ENCODE measurements at places on chromosomes 3 and 15. TPM values are rescaled to one million over a fixed set of nuclear protein-coding genes. Genes with fewer than 3 reads are reported as not detected.

DNA sequence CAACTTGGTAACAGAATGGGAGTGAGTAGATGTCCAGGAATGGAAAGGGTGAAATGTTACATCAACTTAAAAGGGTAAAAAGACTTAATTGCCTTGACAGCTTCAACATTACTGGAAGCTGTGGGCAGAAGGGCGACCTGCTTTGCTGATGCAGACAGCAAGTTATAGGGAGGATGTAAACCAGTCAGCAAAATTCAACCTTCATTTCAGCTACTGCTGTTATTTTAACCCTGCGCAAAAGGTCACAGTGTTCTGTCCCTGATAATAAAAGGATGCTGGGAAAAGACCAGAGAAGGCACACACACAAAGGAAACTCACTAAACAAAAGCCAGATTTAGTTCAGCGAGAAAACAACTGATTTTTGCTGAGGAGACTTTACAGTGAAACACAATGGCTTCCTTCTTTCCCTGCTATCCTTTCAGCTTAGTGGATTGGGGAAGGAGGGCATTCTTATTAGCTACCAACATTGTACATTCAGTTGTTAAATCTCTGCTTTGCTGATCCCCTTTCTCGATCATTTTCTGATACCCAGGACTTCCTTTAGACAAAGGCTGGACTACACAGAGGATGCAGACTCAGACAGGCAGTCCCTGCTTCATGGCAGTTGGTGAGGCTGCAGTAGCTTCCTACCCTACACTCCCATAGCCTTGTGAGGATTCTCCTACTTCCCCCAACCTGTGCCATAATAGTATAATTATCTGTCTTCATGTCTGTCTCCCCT, 62.0 kb downstream of the P3H2 start:
- no peak for DNase-seq

- no peak for DNase-seq
These were observed 11.5 kb upstream of the SPINK8 start for GRCh38 chr3:48344867-48345507.

HRG gene
- polyA plus RNA-seq, result not detected

DNA sequence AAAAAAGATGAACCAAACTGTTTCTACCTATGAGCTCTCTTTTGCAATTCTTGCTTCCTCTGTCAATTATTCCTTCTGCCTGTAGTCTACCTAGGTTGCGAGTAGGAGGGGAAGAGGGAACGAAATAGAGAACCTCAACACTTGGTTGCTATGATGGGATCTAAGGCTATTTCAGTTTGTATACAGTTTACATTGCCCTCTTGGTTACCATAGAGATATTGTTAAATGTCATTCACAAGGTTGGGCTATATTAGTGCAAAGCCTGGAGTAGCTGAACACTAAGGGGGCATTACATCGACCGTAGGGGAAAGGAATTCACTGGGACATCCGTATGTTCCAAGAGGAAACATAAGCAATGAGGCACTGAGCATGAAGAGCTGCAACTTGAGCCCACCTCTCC, 276.9 kb downstream of the GBE1 start:
- DNase-seq, result no peak

- DNase-seq, result no peak
These were observed 2.6 kb upstream of the CPNE9 start for GRCh38 chr3:9701006-9701405.

DNA sequence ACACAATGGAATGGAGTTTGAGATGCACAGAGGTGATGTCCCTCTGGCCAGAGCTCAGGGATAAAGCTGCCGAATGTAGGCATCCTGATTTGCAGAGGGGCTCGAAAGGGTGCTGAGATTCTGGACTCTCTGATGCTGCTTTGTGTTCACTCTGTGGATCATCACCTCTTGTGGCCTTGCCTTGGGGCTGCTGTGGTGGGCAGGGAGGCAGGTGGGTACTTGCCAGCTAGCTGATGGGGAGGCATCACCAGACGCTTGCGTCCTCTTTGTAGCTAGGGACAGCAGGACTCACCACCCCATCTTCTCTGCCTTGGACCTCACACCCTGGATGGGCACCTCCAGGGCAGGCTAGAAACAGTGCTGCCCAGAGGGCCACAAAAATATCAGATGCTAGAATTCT, 14.6 kb upstream of the RASGRF1 start:
- no peak for DNase-seq

DNA sequence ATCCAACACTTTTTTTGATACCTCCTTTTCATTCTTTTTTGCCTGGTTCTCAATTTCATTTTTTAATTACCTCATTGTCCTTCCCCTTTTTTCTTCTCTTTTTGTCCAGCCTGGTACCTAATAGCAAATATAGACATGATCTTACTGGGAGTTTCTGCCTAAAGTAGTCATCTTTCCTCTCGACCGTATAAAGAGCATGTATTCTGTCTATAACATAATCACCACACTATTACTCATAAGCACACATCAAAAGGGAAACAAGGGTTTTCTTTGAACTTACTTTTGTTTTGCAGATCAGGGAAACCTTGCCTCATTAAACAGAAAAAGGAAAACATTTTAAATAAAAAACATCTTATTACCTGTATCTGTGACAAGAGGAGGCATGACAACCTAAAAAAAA, 33.0 kb downstream of the FAM98B start:
- no peak for DNase-seq

CXCR6 gene
- 0.23 TPM for polyA plus RNA-seq

GRCh38 chr15:101275018-101275417, 2.3 kb downstream of the SELENOS start:
- DNase-seq, result no peak

DNA sequence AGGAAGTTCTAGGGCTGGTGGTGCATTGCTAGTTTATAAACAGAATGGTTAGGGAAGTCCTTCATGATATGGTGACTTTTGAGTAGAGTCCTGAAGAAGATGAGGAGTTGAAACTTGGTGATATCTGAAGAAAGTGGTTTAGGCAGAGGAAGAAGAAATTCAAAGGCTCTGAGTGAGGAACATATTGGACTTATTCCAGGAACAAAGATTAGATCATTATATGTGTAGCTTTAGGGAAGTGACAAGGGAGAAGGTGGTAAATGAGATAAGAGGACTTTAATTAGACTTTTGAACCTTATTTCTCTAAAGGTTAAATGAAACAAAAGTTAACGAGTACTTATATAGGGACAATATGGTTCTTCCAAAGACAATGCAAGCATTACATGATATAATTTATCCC, 286.7 kb downstream of the DOCK3 start:
- DNase-seq, result no peak

CD80 gene
- not detected for polyA plus RNA-seq

- no peak for DNase-seq
These were observed 326.5 kb downstream of the CGGBP1 start for GRCh38 chr3:87732294-87732693.

DPPA2 gene
- polyA plus RNA-seq, result not detected

DNA sequence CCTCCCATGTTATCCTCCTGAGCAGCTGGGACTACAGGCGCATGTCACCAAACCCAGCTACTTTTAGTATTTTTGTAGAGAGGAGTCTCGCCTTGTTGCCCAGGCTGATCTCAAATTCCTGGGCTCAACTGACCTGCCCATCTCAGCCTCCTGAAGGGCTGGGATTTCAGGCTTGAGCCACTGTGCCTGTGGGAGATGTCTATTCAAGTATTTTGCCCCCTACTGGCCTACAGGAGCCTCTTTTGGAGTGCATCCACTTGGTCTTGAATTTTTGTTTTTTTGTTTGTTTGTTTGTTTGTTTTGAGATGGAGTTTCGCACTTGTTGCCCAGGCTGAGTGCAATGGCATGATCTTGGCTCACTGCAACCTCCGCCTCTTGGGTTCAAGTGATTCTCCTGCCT, 3.2 kb upstream of the DHX30 start:
- DNase-seq, result no peak

SEMA4B gene
- 32.5 TPM for polyA plus RNA-seq

PRC1 gene
- 12.7 TPM for polyA plus RNA-seq

DNA sequence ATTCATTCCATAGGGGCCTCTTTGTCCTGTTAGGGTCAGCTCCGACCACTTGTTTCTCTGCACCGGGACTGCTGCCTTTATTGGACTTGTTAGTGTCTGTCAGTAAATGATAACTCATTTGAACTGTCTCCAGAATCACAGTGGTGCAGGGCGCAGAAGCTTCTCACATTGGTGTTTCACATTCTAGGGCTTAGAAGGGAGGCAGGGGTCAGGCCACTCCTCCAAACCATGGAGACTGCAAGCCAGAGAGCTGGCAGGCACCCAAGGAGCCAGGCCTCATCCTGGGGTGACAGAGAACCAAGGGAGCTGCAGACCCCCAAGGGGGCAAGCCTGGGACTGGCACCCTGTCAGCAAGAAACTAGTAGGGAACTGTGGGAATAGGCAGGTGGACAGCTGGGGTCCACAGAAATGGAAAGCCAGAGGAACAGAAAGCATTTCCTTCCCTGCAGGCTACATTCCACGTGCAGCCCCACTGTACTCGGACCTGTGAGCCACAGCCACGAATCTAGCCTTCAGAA, 49.1 kb downstream of the CCNL1 start:
- DNase-seq, result no peak

DNA sequence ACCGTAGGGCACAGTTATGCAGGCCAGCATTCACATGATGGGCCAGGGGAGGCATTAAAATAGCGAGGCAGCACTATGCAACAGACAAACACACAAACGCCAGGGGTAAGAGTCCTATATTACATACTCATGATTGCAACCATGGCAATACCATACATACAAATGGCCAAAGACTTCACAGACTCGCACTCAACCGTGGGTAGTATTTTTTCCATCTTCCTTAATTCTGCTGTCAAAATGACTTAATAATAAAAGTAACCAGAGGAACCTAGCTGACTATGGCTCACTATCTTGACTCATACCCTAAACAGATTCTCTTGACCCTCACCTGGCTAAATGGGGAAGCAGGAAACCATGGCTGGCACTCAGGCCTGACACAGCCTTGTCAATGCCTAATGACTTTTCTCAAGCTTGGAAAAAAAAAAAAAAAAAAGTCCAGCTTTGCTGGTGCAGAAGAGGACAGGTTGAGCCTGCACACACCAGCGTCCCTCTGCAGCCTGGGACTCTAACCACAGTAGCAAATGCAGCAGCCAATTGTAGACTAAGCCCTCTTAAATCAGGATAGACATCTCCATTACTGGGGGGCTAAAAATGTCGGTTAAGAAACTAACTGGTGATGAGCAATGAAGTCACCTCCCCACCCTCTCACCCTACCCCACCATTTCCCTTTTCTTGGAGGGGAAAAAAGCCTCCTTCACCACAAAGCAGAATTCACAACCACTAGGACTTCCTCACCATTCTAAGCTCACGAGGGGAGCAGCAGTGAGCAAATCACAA, 23.1 kb downstream of the CCDC12 start:
- no peak for DNase-seq

ANKRD34C gene
- 0.11 TPM for polyA plus RNA-seq

GRCh38 chr15:43150191-43150929, 17.0 kb downstream of the TMEM62 start:
- DNase-seq, result no peak

DNA sequence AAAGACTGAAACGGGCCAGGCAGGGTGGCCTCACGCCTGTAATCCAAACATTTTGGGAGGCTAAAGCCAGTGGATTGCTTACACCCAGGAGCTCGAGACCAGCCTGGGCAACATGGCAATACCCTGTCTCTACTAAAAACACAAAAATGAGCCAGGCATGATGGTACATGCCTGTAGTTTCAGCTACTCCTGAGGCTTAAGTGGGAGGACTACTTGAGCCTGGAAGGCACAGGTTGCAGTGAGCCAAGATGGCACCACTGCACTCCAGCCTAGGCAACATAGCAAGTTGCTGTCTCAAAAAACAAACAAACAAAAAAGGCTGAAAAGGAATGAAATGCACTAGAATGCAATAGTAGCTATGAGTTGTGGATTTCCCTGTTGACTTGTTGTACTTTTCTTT, 94.7 kb downstream of the STAG1 start:
- no peak for DNase-seq

IMPG2 gene
- 0.04 TPM for polyA plus RNA-seq

GRCh38 chr3:64148955-64149653, 76.2 kb downstream of the PRICKLE2 start:
- no peak for DNase-seq

- DNase-seq, result no peak
These were observed 83.7 kb upstream of the ARHGEF3 start for GRCh38 chr3:56885453-56885852.

- DNase-seq, result no peak
These were observed 80.0 kb upstream of the SPATA16 start for GRCh38 chr3:173221010-173221409.

HYPK gene
- polyA plus RNA-seq, result 25.6 TPM

DNA sequence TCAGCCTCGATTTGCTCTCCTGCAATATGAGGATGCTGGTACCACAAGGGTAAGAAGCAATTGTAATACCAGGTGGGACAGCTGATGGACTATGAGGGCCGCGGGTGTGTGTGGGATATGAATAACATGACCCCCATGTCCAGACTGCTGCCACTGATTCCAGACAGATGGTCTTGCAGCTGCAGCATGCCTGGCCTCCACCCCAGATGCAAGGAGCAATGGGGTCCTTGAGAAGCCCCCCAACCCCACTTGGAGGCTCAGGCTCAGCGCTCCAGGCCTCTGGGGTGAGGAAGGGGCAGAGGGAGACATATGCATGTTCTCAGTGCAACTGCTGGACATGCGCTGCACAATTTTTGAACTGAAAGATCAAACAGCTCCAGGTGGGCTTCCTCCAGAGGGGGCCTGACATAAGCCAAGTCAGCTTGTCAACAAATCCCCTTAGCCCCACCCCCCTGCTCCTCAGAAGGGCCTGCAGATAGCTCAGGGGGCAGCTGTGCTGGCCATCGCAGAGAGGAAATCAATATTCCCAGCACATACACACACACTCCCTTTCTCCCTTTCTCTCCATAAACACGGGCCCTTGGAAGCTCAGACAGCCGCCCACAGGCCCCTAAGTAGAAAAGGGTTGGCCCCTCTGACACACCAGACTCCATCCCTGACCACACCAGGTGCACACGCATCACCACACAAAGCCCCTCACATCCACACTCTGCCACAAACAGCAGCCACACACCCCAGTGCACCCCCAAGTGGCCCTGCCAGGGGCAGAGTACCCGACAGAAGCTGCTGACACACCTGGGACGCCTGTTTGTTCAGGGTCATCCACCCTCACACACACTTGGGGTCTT, 107.0 kb downstream of the IQSEC1 start:
- DNase-seq, result no peak

C3orf49 gene
- not detected for polyA plus RNA-seq

GRCh38 chr3:52514576-52514975, 19.1 kb downstream of the NT5DC2 start:
- DNase-seq, result no peak

DNA sequence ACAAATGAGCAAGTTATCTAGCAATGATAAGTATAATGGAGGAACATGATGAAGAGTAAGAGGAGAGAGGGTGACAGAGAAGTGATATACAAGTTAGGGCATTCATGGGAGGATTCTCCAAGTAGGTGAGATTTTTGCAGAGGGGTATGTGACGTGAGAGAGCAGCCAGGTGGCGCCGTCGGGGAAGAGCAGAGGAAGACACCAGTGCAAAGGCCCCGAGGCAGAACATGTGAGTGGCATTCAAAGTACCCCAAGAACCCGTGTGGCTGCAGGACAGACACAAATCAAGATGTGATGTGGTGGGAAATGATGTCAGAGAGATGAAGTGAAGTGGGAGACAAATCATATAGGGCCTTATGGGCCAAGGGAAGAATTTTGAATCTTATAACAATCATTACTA, 81.8 kb upstream of the GRM7 start:
- DNase-seq, result no peak

Measured in pancreas (tissue), 10 donors.